CD8-positive, alpha-beta memory T cell (primary cell): ENCODE measurements at places on chromosomes 5 and 9. TPM values are rescaled to one million over a fixed set of nuclear protein-coding genes. Genes with fewer than 3 reads are reported as not detected.

Gene SMIM33
- 1.1 TPM for polyA plus RNA-seq

Gene GNA14
- not detected for polyA plus RNA-seq

Gene OR1L6
- not detected for polyA plus RNA-seq

Gene PCDHGA9
- polyA plus RNA-seq: not detected

Gene ZNF608
- not detected for polyA plus RNA-seq

Gene PDE8B
- polyA plus RNA-seq: 0.07 TPM

Gene SLC45A2
- polyA plus RNA-seq: not detected

Gene ZNF483
- 5.4 TPM for polyA plus RNA-seq

Gene CATSPER3
- 0.36 TPM for polyA plus RNA-seq
